ENCODE measurements at places on chromosomes 13 and 19. TPM values are rescaled to one million over a fixed set of nuclear protein-coding genes. Genes with fewer than 3 reads are reported as not detected.

The SIAH3 gene
- total RNA-seq, result under 0.01 TPM

The DOCK6 gene
- total RNA-seq, result 49.6 TPM

DNA sequence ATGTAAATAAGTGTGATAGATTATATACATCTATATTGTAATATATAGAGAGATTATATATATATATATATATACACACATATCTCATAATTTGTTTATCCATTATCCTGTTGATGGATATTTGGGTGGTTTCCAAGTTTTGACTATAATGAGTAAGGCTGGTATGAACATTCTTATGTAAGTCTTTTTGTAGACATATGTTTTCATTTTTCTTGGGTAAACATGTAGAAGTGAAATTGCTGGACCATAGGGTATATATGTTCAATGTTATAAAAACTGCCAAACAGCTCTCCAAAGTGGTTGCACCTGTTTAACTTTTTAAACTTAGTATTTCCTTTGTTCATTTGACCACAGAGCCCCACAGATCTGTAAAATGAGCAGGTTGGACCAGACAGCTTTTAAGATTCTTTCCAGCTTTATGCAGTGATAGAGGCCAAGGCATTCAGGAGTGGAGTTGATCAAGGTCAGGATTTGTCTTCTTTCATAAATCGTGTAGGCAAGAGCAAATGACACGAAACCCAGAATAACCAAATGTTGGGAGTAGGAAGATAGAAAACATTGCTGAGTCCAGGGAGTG lies 21.7 kb upstream of the KATNAL1 start:
- DNase-seq, result no peak
- H3K27ac ChIP-seq, result no peak overlapping the region
- H3K4me3 ChIP-seq, result no peak overlapping the region
- H3K36me3 ChIP-seq, result no peaks in the 10 kb centered on the region
- H3K27me3 ChIP-seq, result no peaks in the 10 kb centered on the region

DNA sequence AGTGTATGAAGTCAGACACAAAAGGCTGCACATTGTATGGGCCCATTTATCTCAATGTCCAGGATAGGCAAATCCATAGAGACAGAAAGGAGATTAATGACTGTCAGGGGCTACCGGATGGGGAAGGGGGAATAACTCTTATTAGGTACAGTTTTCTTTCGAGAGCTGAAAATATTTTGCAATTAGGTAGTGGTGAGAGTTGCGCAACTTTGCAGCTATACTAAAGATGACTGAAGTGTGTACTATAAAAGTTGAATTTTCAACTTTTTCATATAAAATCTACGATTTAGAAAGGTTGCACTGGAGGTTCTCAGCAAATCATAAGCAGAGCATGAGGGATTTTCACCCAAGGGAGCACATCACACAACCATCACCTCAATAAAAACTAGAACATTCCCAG lies 16.1 kb upstream of the SLC15A1 start:
- H3K27me3 ChIP-seq, result no peaks in the 10 kb centered on the region
- no peak overlapping the region for H3K4me3 ChIP-seq
- no peaks in the 10 kb centered on the region for H3K36me3 ChIP-seq
- H3K27ac ChIP-seq, result no peak overlapping the region
- DNase-seq, result no peak
- no peaks in the 10 kb centered on the region for H3K4me1 ChIP-seq

- H3K27ac ChIP-seq, result no peak overlapping the region
- no peaks in the 10 kb centered on the region for H3K4me1 ChIP-seq
- no peaks in the 10 kb centered on the region for H3K36me3 ChIP-seq
Measured at GRCh38 chr13:76213423-76213904, 577.3 kb downstream of the LMO7 start.

DNA sequence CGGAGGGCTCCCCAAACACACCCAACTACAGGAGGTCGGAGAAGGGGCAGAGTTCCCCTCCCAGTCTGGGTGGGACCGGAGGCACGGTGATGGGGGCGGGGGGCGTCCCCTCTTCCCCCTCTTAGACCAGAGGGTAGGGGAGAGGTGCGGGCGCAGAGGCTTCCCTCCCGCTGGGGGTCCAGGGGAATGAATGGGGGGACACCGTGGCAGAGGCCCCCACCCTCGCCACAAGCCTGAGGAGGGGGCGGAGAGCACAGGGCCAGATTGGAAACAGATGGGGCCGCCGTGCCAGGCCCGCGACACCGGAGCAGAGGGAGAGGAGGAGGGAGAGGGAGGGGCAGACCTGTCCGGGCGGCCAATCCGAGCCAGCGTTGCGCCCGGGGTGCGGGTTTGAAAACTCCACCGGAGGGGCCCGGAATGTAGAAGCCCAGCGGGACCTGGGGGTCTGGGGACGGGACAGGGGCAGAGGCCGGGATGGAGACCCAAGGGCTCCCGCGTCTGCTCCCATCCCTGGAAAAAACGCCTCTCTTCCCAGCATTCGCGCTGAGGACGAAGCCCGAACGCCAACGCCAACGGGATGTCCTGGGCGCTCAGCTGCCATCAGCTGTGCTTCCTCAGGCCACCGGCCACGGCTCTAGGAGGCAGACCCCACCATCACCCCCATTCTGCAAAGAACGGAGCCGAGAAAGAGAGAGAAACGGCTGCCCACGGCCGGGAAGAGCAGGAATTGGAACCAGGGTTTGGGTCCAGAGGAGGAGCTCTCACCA lies 46.8 kb downstream of the PTPRS start:
- peak overlapping the region; percentile 87 for H3K4me3 ChIP-seq
- H3K27me3 ChIP-seq, result no peaks in the 10 kb centered on the region
- no peaks in the 10 kb centered on the region for H3K36me3 ChIP-seq
- no peaks in the 10 kb centered on the region for H3K4me1 ChIP-seq

The GRK1 gene
- not detected for total RNA-seq

The MAG gene
- total RNA-seq, result not detected

DNA sequence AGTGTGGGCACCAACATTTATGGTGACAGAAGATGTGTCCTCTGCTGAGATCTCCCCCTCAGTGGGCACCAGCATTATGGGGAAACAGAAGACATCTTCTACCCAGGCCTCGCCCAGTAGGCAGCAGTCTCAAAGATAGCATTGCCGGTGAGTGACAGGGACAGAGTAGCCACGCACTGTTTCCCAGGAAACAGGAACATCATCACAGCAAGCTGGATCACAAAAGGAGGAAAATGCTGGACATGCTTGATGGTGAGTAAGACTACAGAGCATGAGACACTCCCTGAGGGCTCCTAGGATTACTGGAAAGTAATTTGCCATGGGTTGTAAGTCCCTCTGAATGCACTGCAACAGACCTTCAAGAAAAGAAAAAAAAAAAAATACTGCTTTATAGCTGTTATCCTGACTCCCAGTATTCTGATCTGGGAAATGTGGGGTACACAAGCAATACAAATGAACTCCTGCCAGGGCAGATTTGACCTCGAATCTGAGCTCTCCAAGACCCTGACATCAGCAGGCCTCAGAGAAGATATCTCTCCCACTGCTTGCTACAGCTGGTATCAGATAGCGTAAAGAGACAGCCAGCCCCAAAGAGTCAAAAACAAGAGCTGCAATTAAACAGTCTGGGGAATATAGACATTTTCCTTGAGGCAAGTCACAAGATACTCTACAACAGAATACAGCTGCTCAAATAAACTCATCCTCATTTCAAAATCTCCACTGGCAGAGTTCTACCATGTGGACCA lies 180.4 kb downstream of the RBM26 start:
- H3K27me3 ChIP-seq, result no peaks in the 10 kb centered on the region
- H3K36me3 ChIP-seq, result no peaks in the 10 kb centered on the region
- no peak overlapping the region for H3K27ac ChIP-seq
- no peak overlapping the region for H3K4me3 ChIP-seq
- no peak for DNase-seq

The LYL1 gene
- 7.0 TPM for total RNA-seq

DNA sequence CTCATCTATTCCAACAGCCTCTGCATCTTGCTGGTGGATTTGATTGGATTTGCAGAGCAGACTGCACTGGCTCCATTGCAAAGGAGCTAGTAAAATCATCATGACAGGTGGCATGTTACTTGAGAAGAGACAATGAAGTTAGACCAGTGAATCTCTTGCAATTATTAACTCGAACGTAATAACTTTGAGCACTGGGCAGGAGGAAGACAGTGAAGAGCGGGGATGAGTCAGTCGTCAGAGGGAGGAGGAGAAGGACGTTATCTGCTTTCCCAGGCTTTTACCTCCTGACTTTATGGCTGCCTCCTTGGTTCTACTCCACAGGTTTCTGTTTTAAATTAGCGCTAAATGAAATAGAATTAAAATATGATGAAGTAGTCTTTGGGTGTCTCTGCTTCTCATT lies 257.8 kb upstream of the IPO5 start:
- no peaks in the 10 kb centered on the region for H3K36me3 ChIP-seq
- no peaks in the 10 kb centered on the region for H3K4me1 ChIP-seq
- H3K27ac ChIP-seq, result no peak overlapping the region

DNA sequence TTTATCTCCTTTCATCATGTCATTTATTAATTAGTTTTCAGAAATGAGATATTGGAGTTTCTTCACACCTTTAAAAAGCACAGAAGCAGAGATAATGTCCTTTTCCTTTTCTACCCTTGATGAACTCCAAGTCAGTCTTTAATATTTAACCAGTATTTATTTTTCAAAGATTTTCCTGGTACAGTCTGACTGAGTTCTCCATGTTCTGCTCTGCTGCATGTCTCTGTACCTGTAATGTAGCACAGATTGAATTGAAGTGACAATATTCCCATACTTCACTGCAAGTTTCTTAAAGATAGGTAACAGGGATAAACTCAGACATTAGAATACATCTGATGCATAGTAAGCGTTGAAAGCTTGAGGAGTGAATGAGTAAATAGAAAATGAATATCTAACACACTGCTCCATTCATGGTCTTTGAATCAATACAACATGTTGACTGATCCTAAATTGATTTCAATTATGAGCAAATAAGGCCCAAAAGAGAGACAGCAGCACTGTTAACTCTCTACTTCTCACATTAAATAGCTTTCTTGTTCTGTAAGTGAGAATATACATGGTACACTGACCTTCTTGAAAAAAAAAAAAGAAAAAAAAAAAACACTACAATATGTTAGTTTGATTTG lies 1323.6 kb upstream of the PRR20A start:
- H3K4me3 ChIP-seq, result no peak overlapping the region
- no peak overlapping the region for H3K27ac ChIP-seq
- DNase-seq, result no peak
- H3K4me1 ChIP-seq, result no peaks in the 10 kb centered on the region
- H3K36me3 ChIP-seq, result no peaks in the 10 kb centered on the region

DNA sequence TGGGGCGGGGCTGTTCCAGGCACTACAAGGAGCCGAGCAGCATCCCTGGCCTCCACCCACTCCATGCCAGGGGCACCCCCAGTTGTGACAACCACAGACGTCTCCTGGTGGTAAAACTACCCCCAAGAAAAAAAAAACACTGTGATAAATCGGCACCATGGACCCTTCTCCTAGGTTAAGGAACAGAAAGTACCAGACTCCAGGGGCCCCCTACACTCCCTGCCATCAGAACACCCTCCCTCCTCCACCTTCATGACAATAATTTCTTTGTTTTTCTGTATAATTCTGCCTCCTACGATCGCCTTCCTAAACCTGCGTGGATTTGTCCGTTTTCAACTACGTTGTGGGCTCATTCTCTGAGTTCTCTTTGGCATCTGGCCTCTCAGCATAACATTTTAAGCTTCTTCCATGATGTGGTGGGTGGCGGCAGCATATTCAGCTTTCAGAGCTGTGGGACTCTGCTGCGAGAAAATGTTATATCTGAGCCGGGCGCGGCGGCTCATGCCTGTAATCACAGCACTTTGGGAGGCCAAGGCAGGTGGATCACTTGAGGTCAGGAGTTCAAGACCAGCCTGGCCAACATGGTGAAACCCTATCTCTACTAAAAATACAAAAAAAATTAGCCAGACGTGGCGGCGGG lies 8.6 kb downstream of the TLE2 start:
- H3K4me3 ChIP-seq, result no peak overlapping the region
- no peaks in the 10 kb centered on the region for H3K36me3 ChIP-seq
- H3K27me3 ChIP-seq, result no peaks in the 10 kb centered on the region
- no peaks in the 10 kb centered on the region for H3K4me1 ChIP-seq

GRCh38 chr19:43641333-43641732 lies 1.7 kb upstream of the CADM4 start:
- no peak overlapping the region for H3K27ac ChIP-seq
- no peaks in the 10 kb centered on the region for H3K4me1 ChIP-seq
- no peak overlapping the region for H3K4me3 ChIP-seq
- no peaks in the 10 kb centered on the region for H3K36me3 ChIP-seq

The CLC gene
- total RNA-seq, result not detected

The GARRE1 gene
- 21.0 TPM for total RNA-seq

Measured in breast epithelium (tissue), 4 donors.